ENCODE measurements at places on chromosomes 4 and X.

GRCh38 chr4:120158046-120158445 is 91.4 kb upstream of the MAD2L1 start:
- DNase-seq = no peak

DNA sequence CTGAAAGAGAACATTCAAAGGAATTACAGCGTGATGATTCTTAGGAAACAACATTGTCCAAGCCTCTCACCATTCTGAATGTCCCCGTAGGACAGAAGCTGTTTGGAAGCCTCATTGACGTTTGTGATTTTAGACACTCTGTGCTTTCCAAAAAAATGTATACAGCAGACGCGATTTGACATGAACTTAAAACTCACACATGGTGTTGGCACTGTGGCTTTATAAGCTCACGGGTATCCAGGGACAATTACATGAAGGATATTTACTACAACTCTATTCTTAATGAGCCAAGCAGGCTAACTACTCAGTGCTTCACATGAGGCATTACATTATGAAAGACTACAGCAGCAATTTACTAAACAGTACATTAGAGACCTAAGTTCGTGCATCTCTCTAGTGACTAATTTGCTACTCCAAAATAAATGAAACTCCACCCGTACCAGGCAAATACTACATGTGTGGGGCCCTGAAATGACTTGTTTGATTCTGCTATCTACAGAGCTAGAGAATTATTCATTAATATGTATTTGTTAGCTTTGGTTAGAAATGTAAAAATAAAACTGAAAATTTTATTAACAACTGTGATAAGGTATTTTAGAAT is 620.7 kb downstream of the SPRY1 start:
- DNase-seq = no peak

DNA sequence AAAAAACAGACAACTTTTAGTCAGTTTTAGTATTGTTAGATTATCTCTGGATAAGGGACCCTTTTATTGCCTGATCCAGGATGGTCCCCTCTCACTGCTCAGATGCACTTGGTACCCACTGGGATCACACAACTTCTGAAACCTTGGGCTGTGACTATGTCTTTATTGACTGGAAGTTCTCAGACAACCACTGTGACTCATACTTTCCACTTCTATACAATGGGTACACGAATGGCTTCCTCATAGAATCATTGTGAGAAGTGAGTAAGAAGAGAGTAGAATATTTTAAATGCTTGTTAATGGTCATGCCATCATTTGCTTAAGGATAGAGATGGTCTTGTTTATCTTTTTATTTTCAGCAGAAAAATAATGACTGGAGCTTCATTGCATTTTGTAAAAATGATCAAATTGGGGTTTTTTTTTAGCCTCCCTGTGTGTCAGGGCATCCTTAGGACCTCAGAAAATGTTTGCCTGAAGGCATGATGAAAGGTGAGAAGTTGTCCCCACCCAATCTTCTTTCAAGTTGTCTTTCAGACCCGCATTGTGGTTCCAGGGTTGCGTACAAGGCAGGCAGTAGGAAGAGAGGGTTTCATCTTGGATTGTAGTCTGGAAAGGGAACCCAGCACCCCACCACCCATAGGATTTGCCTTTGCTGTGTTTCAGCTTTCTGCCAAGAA is 115.1 kb downstream of the CPEB2 start:
- no peak for DNase-seq

- no peak for DNase-seq
Observed at GRCh38 chr4:100823066-100823992, 305.5 kb upstream of the EMCN start.

DNA sequence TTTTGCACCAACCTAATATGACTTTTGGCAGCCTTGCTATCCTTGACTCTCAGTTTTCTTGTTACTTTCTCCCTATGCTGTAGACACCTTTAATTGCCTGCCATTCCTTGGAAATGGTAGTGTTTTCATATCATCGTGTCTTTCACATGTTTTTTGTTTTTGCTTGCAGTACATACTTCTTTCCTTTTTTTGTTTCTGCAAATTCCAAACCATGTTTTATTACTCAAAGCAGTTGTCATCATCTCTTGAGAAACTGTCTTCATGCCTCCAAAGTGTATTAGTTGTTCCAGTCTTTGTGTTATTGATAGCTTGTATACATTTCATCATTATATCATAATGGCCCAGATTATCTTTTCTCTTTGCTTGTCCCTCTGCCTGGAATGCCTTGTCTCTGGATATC is 57.1 kb downstream of the PDLIM5 start:
- no peak for DNase-seq

DNA sequence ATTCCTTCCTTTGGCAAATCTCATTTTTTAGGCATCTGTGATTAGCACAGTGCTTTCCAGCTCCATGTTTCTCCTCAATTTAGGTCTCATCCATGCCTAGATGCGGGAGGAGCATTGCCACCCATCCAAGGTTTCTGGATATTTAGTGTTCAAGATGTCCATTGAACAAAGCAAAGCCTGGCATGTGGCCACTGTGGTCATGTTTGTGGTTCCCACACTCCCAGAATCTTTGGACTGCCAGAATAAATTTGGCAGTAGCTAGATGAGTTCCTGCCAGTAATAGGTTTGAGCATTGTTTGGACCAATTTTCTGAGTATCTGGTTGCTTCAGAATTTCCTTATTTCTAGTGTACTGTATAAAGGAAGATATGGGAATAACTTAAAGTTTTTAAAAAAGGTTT is 1124.1 kb downstream of the ADGRL3 start:
- DNase-seq = no peak

GRCh38 chrX:17470136-17470535 is 95.1 kb downstream of the NHS start:
- no peak for DNase-seq

DNA sequence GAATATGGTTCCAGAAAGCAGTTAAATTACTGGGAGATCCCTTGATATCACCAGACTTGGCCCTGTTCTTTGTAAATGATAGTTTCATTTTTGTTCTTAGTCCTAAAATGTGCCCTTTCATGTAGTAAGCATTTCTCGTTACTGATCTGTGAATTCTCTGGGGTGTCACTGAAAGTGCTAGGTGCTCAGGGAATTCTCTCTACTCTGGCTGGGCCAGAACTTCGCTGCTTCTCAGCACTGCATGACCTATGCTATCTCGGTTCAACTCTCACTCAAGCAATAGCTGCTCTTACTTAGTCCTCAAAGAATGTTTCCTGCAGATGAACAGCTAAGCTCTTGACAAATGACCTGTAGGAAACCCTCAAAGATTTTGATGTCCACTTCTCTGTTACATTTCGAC is 1144.3 kb downstream of the ADGRL3 start:
- DNase-seq = no peak

DNA sequence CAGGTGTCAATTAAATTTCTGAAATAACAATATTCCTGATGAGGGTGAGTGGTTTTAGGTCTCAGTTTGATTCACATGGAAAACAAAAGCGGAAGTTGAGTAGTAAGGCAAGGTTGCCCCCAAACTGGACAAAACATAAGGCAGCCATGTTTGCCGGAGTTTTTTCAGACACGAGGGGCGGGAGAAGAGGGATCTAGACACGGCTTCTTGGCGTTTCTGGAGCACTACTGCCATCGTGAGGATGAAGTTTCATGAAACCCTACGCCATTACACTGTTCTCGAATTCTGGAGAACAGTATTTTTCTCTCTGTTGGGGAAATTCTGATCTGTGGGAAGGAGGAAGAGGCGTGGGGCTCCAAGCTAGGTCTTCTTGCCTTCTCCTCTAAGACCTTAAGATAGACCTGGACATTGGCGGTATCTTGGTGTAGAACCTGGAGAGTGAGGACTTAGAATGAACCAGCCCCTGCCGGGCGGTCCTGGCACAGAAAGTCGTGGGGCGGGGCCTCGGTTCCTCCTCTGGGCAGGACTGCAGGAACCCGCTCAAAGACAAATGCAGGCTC is 160.3 kb downstream of the OR13H1 start:
- DNase-seq = peak; percentile 89

DNA sequence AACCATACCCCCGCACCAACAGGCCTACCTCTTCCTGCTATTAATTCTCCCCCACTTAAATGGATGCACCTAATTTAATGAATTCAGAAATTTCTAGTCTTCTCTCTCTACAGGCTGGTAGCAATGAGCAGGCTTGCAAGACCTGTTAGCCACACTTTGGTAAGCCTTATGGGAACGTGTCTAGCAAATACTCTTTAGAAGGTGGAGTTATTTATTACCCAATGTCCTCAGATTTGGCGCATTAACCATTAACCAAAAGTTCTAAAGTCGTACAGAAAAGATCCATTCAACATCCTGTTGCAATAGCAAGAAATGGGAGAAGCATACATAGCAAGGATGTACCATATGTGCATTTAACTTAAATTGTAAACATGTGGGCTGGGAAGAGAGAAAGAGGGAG is 47.5 kb downstream of the SLITRK2 start:
- DNase-seq = no peak

DNA sequence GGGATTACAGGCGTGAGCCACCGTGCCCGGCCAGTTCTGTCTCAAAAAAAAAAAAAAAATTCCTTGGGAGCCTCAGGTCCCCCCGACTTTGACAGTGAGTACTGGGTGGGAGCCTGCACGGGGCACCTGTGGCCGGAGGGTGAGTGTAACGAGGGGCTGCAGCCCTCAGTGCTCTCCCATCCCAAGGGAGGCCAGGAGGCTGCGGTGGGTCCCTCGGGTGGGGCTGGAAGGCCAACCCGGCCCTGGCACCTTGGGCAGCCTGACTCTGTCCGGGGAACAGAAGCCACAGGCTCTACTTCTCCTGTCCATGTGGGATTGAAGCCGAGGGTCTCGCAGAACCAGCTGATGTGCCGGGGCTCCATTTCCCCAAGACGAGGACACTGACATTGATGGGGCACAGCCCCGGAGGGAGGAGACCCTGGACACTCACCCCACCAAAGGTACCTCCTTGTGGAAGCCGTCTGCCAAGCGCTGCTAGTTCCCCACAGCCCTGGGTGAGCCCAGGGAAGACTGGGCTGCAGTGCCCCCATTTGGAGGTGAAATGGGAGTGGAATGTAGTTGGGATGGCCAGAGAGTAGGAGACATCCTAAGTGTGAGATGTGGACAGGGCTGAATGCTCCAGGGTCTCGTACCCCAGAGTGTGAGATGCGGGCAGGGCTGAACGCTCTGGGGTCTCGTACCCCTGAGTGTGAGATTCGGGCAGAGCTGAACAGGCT is 2.3 kb upstream of the SLC26A1 start:
- DNase-seq = no peak

GRCh38 chrX:23185951-23186350 is 148.7 kb upstream of the PTCHD1 start:
- no peak for DNase-seq

DNA sequence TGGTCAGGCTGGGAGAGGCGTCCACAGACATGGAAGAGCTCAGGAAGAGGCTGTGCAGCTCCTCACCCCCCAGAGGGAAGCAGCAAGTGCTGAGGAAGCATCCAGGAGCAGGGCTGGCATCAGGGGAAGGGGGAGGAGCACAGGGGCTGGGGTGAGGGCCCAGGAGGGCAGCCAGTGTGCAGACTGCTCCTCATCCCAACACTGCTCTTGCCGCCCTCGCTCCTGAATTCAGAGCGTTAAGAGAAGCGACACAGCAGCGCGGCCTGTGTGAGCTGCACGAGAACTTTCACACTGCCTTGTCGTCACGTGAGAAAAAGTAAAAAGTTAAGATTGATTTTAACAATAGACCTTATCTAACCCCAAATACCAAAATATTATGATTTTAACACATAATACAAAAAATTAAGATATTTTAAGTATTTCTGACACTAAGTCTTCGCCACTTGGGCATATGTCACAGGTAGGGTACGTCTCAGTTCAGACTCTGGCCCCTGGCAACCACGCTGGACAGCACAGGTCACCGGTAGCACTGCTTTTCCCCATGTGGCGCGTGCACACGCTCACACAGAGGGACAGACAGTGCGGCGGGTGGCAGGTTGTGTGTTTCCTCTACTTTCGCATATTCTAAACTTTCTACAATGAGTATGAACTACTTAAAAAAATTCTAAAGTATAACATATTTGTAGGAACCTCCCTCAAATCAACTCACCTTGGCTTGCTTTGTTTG is 19.7 kb downstream of the NOP14 start:
- DNase-seq = no peak

DNA sequence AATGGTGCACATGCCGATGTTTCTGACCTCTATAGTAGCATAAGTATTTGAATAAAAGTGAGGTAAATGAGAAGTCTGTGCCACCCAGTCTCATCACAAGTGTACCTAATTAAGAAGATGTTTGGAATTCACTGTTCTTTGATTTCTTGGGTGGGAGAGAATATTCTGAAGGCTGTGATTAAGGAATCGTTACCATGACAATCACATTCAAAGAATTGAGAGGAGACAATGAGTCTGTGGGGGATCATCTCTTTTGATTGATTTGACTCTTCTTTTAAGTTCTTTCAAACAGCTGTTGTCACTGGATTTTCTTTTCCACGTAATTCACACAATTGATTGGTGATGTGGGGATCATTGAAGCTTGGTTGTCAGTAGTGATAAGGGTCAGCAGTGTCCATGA is 18.1 kb downstream of the FHL1 start:
- DNase-seq = no peak

DNA sequence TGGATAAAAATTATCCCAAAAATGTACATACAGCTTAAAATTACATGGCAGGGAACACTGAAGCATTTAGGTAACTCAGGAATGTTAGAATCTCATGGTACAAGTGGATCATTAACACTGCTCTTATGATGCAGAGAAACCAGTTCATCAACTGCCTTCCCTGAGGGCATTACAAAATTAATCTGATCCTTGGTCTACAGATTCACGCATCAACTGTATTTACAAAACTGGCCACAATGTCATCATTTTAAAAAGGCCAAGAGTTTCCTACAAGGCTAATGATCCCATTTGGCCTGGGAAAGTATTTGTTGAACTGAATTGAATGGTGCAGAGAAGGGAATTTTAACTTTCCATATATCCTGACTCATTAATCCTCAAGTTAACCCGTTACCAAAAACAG is 84.6 kb downstream of the TSPAN5 start:
- peak; percentile 29 for DNase-seq

DNA sequence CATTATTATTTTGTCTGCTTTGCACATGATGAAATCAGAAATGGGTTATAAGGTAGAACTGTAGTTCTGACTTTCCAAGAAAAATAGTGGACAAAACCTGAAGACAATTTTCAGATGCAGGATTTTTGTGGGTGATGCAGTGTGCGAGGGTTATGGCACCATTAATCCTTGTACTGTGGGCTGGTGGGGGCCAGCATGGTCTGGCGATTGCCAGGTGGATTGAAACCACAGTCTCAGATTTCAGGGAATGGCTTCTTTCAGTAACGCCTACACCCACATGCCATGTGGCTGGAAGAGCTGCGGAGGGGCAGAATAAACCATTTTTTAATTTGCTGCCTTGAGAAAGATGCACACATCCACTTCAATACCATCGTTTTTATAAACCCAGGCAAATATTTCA is 150.5 kb downstream of the ARSF start:
- no peak for DNase-seq

DNA sequence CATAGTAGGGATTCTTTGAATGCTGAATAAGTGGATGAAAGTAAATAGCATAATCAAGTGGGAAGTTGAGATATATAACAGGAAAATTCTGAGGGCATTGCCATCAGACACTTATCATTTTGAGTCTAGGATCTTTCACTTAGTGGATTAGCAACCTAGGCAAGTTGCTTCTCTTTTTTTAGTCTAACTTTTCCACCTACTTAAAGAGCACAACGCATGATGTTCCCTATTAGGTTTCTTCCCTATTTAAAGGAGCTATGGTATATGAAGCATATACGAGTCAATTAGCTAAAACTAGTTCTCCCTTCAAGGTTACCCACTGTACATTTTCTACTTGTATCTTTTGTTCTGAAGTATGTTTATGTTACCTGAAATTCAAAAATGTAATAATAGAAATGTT is 67.1 kb upstream of the HS3ST1 start:
- DNase-seq = no peak

GRCh38 chr4:56261027-56261426 is 126.3 kb downstream of the AASDH start:
- no peak for DNase-seq

GRCh38 chrX:55488593-55489313 is 895 bp downstream of the USP51 start:
- no peak for DNase-seq
